ENCODE measurements at places on chromosomes 16 and 17.

DNA sequence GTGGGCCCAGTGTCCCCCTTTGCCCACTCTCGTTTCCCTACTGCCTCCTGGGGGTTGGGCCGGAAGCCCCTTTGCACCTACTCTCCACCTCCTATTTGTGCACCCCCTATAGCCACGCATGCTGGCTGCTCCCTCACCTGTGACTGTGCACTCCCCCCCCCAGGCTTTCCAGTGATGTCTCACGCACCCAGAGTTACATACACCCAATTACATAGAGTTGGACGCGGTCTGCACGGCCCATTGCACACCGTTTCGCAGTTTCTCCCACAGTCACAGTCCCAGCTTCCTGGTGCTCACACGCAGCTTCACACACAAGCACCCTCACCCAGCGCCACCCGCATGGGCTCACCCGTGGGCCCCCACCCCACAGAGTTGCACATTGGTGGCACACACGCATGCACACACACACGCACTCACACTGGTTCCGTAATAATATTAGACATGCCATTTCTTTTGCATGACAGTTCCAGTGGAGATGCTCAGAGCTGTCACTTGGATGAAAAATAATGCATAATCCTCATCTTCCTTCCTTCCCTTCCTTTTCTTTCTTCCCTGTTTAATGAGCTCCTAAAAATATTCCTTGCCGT is 21.5 kb upstream of the C1QL1 start:
- DNase-seq, result no peak

DNA sequence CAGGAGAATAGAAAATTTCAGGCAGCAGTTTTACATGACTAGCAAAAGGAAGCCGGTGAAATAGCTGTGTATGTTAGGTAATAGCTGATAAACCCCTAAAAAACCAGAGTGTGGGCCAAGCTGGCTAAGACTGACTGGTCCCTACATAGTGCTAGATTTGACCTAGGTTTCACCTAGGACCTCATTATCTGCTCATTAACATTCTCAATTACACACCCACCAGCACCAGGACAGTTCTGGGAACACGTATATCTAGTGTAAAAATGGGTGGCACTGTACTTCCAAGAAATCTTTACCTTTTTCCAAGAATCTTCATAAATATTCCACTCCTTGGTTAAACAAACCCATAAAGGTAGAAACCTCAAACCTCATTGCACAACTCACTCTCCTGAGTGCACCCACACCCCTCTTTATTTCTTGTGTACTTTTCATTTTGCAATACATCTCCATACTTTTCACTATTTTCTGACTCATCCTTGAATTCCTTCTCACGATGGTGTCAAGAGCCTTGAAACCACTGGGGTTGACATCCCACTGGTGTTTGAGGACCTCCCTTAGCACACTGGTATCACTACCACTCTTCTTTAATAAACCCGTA is 262.7 kb upstream of the KCNJ16 start:
- DNase-seq, result no peak

DNA sequence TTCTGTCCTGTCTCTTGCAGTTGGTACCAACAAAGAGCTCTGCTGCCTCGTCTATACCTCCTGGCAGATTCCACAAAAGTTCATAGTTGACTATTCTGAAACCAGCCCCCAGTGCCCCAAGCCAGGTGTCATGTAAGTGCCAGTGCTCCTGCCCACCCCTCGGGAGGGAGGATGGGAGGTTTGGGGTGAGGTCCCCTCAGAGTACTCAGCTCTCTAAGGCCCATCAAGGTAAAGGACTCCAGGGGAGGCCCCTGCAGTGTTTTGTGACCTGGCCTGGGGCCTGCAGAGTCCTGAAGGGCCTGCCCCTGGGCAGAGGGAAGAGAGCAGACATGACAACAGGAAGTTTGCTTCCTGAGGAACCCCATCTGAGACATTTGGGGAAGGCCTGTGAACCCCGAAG is 6.4 kb downstream of the CCL18 start:
- DNase-seq, result no peak

DNA sequence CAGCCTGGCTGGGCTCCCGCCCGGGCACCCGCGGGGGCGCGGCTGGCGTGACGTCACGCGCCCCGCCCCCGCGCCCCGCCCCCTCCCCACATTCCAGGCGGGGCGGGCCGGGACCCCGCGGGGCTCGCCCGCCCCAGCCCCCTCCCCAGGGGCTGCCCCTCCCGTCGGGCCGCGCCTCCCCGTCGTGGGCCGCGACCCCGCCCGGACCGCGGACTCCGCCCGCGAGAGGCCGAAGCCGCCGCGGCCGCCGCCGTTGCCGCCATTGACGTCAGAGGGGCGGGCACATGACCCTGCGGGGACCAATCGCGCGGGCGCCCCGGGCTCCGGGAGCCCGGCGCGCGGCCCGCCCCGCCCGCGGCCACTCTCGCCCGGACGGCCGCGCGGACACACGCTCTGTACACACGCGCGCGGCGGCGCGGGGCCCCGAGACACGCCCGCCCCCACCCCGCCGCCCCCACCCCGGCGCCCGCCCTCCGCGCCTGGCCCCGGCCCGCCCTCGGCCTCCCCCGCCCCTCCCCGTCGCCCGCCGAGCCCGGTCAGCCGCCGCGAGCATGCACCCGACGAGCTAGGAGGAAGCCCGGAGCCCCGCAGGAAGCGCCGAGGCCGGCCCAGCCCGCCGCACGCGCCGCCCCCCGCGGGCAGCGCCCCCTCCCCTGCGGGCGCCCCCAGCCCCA is at the start of gene CMIP:
CMIP (plus strand) TSS at position 361 of the 674 bp plus-strand sequence.
- peak; percentile 80 for DNase-seq

- DNase-seq, result no peak
Observed at GRCh38 chr17:64384253-64385186, 6.1 kb downstream of the PECAM1 start.

DNA sequence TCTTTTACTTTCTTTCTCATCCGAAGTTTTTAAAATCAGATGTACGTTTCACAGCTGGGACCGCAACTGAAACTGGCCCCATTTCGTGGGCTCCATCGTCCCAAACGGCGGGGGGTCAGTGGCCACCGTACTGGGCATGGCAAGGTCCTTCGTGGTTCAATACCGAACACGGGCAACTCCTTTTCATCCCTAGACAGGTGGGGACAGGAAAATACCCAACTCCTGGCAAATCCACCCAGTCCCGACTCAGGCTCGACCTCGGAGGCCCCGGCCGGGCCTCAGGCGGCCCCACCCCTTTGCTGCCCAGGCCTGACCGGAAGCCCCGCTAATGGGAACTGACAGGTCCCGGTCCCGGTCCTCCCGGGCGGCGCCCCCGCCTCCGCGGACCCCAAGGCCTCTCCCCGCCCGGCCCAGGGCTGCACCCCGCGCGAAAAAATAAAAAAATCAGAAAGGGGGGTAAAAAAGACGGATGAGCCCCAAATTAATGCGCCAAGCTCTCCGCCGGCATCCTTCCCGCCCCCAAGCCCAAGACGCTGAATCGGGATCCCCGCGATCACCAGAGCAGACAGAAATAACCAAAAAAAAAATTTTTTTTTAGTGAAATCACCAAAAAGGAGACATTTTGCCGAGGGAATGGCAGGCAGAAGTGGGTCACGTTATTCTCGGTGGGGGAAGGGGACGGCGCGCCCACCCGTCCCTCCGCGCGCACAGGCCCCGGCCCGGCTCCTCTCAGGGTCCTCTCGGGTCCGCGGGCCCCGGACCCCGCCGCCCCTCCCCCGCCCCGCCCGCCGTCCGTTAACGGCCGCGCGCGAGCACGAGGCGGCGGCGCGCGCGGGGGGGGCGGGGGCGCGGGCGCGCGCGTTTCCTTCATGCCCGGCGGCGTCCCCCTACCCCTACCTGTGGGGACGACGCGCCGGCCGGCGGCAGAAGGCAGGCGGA is 562 bp downstream of the ZC3H7A start:
- DNase-seq, result no peak

DNA sequence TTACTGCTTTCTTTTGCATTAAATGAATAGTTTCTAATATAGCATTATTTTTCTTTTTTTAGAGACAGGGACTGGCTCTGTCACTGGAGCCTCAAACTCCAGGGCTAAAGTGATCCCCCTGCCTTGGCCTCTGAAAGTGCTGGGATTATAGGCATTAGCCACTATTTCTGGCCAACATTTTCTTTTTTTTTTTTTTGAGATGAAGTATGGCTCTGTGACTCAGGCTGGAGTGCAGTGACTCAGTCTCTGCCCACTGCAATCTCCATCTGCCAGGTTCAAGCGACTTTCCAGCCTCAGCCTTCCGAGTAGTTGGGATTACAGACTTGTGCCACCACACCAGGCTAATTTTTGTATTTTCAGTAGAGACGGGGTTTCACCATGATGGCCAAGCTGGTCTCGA is 2.0 kb upstream of the DUXB start:
- no peak for DNase-seq

DNA sequence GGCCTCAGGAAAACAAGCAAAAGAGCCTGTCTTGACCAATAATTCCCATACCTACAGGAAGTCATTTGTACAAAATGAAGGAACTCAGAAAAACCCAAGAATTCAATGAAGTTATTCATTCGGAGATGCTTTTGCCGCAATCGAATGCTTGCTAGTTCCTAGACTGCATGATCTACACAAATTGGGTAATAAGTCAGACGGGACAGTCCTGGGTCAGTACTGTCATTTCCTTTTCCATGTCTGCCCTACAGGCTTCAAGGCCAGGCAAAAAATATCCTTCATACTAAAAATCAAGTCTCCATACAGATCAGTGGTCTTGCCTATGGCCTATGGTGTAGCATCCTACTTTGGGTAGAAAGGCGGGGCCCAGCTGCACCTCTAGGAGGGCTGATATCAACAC is 71.4 kb downstream of the CFDP1 start:
- no peak for DNase-seq

GRCh38 chr17:61168506-61168905 is 231.1 kb upstream of the TBX2 start:
- DNase-seq, result no peak

DNA sequence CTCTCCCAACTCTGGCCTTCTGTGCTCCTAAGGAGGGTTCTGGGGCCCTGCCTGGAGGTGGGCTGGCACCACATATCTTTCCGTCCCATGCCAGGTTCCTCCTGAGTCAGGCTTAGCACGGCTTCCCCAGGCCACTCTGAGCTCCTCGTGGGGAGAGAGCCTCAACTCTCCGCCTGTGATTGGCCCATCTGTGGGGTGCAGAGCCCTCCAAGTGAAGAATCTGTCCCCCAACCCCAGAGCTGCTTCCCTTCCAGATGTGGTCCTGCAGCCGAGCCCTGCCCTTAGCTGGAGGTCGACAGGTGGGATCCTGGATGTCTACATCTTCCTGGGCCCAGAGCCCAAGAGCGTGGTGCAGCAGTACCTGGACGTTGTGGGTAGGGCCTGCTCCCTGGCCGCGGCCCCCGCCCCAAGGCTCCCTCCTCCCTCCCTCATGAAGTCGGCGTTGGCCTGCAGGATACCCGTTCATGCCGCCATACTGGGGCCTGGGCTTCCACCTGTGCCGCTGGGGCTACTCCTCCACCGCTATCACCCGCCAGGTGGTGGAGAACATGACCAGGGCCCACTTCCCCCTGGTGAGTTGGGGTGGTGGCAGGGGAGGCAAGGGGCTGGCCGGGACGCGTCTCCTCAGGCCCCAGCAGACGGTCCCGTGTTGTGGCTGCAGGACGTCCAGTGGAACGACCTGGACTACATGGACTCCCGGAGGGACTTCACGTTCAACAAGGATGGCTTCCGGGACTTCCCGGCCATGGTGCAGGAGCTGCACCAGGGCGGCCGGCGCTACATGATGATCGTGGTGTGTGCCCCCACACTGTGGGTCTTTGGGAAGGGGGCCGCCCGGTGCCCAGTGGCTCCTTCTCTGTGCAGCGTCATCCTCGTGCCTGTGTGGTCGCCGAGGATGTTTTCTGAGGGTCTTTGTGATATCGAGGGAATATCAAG is 6.9 kb downstream of the GAA start:
- no peak for DNase-seq

DNA sequence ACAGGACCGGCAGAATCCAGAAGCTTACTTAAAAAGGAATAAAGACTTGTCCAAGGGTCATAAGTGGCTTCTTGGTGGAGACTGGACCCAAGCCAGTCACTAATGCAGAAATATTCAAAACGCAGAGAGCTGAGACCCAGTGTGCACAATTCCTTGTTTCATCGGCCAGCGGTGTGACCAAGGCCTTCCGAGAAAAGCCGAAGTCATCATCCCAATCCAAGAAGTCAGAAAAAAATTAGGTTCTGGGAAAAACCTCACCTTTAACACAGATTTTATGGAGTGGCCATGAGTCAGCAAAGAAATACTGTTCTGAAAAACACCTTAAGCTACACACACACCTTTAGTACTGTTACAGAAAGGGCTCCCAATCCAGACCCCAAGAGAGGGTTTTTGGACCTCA is 1.0 kb upstream of the GCSH start:
- DNase-seq, result no peak

DNA sequence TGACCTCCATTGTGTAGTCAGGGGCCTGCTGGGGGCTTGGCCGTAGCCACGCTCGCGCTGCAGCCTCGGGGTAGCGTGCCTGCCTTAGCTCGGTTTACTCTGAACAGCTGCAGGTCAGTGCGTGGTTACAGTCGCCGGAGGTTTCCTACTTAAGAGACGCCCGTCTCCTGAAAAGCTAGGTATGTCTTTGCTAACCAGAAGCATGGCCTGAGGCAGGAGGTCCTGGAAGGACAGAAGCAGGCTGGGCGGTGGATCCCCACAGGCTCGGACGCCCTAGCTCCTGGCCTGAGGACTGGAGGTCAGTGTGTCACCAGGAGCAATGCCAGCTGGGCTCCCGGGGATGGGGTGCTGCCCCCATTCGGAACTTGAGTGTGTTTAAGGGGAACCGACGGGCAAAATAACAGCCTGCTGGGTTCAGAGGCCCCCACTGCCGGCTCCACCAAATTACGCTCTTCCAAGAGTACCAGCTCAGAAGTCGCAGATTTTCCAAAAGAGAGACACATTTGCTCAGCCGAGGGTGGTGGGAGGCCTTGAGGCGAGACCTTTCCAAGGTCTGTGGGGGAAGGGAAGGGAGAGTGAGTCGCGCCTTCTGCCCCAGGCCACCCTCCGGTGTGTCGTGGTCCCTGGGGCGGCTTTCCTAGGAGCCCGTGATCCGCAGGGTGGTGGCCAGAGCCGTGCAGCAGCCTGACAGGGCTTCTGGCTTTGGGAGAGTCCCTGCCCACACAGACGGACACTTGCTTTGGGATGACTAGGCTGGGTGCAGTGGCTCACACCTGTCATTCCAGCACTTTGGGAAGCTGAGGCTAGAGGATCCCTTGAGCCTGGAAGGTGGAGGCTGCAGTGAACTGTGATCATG is 3.9 kb upstream of the GNG13 start:
- DNase-seq, result no peak

GRCh38 chr17:2064520-2064971 is 9.6 kb downstream of the HIC1 start:
- DNase-seq, result no peak

DNA sequence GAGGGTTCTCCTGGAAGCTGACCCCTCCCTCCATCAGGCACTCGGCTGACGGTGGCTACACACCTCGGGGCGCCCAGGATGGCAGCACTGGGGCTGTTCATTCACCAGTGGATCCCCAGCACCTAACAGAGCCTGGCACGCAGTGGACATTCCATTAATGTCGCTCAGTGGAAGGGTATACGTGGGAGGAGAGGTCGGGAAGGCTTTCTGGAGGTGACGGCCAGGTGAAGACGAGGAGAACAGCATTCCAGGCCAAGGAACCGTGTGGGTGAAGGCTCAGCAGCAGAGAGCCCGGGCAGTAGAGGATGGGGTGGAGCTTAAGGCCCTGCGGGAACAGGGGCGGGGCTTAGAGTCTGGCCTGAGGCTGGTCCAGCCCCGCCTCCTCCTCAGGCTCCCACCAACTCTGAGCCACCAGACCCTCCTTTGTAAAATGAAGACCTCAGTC is 2.5 kb upstream of the HS3ST6 start:
- DNase-seq, result no peak

- DNase-seq, result no peak
Observed at GRCh38 chr16:11634312-11634711, 33.9 kb upstream of the SNN start.

Data from stimulated activated CD4-positive, alpha-beta T cell treated with anti-CD3 and anti-CD28 coated beads, TNF-alpha, amount 100 ng/mL, for 48 hours (primary cell).